ENCODE measurements at places on chromosomes 6 and 20. TPM values are rescaled to one million over a fixed set of nuclear protein-coding genes. Genes with fewer than 3 reads are reported as not detected.

Gene RUNX2
- total RNA-seq = 34.1 TPM

Gene TXLNB
- not detected for total RNA-seq

DNA sequence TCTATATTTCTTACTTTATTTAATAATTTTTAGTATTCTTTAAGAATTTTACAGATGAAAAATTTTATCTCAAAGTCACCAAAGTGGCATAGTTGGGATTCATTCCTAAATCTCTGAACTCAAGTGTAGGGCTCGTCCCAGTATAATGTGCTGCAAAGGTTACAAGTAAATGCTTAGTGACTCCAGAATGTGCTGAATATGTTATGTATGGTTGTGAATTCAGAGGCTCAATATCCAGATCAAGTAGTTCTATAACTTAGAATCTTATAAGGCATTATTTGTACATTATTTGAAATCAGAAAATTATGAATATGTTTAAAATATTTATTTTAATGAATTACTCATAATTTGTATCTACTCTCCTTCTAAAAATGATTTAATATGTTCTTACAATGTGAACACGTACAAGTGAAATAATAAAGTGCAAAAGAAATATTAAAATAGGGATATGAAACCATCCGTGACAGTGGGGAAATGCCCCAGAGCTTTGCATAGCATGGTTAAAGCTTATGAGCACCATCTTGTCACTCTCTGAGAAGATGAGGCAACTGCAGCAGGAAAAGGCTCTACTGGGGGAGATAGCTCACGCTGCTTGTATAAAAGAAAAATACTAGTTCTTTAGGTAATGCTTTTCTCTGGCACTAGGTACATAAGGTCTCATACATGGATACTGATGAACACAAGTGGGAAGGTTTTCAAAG lies 259.0 kb downstream of the FOXC1 start:
- no peak for DNase-seq

Gene HTR1B
- 0.17 TPM for total RNA-seq

- no peak for DNase-seq
These were observed 150.7 kb upstream of the SOX4 start for GRCh38 chr6:21442874-21443273.

Data from renal cortical epithelial cell (primary cell).